Left lung (tissue), 14 donors: ENCODE measurements at places on chromosomes 2 and 18.

- DNase-seq = peak; percentile 69
These were observed 68.7 kb upstream of the ACSL3 start for GRCh38 chr2:222792001-222792611.

DNA sequence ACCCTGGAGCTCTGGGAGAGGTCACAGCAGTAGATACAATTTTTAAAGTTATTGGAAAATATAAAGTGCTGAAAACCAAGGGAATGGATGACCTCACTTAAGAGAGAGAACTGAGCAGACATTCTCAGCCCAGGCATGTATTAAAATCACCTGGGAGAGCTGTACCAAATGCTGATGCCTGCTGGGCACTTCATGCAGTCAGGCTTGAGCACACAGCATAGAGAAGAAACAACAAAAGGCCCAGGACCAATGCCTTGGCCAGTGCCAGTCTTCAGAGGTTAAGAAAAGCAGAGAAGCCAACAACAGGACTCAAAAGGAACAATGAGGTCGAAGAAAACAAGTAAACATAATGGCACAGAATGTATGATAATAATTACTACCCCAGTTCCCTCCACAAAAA is 211.8 kb downstream of the L3MBTL4 start:
- no peak for DNase-seq

- DNase-seq = no peak
These were observed 14.4 kb upstream of the FHL2 start for GRCh38 chr2:105413206-105413605.

DNA sequence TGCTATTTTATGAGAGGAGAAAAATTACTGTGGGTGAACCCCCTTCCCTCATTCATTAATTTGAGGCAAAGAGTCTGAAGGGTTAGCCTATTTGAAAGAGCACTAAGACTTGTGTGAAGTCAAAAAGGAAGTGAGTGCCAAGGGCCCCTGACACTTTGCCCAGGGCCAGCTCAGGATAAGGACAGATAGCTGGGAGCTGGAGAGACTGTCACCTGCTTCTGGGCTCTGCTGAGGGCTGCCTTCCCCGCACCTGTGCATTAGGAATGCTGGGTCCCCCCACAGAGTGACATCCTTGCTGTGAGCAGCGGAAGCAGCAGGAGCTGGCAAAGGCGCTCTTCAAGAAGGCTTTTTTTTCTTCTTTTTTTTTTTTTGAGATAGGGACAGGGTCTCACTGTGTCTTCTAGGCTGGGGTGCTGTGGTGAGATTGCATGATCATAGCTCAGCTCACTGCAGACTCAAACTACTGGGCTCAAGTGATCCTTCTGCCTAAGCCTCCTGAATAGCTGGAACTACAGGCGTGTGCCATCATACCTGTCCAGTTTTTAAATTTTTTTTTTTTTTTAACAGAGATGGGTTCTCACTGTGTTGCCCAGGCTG is 148.3 kb downstream of the AQP4 start:
- no peak for DNase-seq

DNA sequence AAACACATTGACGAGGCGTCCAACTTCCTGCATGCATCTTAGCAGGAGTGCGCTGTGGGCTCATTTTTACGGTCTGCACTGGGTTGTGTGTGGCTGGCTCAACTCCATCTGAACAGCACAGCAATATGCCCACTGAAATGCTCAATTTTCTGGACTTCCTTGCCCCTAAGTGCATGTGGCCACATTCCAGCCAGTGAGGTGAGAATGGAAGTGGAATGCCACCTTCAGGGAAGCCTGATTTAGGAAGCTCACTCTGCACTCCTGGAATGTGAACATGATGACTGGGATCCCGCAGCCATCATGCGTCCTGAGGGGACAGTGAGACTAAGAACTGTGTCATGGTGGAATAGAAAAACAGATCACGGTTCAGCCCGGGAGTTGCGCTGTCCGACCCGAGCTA is 76.2 kb downstream of the PSMG2 start:
- no peak for DNase-seq

DNA sequence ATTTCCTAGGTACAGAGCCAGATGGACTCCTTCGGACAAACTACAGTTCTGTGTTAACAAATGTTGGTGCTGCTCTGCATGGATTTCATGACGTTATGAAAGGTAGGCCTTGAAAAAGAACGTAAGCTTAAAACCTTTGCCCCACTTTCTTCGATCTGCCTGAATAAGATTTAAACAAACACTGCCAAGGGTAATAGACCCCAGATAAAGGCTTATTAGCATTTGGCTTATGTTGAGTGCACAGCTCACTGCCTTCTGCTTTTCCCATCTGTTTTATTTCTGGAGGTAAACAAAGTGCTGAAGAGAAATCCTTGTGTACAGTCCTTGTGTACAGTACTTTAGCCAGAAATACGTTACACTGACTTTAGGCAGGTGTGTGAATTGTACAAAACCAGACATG is 50.0 kb upstream of the STON1 start:
- no peak for DNase-seq

GRCh38 chr2:42163444-42164045 is 5.6 kb upstream of the EML4 start:
- DNase-seq = no peak

DNA sequence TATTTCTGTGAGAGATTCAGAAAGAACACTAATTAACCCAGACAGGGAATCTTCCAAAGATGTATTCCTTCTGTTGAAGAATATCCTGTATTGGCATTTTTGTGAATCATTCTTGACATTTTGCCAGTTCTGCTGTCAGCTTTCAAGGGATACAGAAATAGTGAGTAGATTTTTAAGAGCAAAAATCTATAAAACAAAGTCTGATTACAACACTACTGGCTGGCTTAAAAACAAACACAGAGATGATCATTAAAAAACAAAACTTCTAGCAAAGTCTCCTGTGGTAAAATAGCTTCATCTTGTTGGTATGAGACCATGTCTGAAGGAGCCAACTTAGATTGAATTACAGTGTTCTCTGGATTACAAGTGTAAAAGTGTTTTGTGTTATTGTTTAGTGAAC is 866.3 kb upstream of the KLHL29 start:
- DNase-seq = no peak

- DNase-seq = peak; percentile 65
These were observed 68.5 kb downstream of the COPS8 start for GRCh38 chr2:237154082-237154638.

- no peak for DNase-seq
These were observed 39.1 kb upstream of the TWIST2 start for GRCh38 chr2:238808761-238809160.

- no peak for DNase-seq
These were observed 7.6 kb downstream of the CYP26B1 start for GRCh38 chr2:72139874-72140620.

DNA sequence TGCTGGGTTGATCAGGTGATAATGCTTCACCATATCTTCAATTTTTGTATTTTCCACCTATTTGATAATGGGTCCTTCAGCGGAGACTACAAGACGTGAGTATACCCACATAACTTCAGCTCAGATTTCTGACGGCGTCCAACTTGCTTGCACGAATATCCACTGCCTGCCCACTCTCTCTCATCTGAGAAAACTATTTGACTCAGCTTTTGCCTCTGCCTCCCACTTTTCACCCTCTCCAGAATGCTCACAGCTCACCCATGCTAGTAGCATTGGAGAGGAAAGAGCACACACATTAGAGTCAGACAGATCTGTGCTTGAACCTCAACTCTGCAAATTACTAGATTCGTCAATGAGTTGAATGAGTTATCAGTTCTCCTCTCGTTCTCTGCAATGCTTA is 166.8 kb downstream of the BCL2 start:
- DNase-seq = no peak

- no peak for DNase-seq
These were observed 57.3 kb upstream of the KLF7 start for GRCh38 chr2:207223051-207223450.

- peak; percentile 52 for DNase-seq
These were observed 8.8 kb upstream of the ATOH8 start for GRCh38 chr2:85744741-85745601.

- DNase-seq = no peak
These were observed 26.4 kb upstream of the FZD7 start for GRCh38 chr2:202007015-202007982.

GRCh38 chr2:101793277-101793969 is 95.9 kb downstream of the MAP4K4 start:
- DNase-seq = no peak

DNA sequence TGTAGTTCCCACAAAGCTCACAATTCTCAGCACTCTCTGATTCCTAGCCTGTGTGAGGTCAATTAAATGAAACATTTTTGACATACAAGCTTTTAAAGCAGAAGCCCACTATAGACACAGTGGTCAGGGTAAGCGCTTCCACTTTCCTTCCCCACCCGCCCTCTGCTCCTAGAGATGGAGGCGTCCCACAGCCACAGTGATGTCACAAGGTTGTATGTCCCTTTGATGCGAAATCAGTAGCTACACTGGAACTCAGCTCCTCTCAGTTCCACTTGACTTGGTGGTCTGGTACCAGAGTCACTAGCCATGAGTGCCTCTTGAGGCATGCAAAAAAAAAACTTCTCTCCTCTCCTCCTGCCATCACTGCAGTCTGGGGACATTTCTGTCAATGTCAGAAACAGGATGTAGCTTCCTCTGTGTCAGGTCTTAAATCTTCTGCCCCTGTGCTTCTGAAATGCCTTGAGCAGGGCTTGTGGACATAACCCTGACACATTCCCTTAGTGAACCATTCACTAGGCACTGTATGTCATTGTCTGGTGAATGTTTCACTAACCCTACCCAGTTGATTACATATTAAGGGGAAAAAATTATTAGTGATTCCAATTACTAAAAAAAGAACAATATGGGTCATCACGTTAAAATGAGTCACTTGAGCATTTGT is 7.8 kb downstream of the SULT1C4 start:
- DNase-seq = no peak

DNA sequence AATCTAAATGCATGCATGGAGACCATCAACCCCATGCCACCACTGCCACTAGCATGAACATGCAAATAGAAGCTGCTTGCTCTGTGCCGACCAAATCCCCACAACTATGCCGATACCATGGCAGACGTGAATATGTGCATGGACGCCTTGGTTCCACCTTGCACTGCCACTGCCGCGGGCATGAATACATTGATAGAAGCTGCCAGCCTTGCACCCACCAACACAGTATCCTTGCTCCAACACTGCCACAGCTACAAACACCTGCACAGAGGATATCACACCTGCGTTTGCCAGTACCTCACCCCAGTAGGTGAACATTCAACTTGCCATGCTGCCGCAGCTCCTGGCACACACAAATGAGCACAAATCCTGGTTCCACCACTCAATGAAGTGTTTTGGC is 527.4 kb upstream of the REG3G start:
- DNase-seq = no peak

DNA sequence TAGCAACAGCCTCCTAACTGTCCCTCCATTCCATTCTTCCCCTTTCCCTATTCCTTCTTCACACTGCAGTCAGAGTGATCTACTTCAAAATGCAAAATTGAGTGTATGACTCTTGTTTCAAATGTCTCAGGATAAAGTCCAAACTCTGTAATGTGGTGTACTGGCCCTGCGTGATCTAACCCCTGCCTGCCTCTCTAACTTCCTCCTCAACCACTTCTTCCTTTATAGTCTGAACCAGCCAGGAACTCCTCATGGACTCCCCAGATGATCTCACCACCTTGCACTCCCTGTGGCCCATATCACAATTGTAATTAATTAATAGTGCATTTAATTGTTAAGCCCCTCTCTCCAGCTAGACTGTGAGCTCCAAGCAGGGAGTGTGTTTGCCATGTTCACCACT is 3.1 kb upstream of the B3GNT2 start:
- DNase-seq = no peak
